ENCODE measurements at places on chromosomes 6 and 20.
A peak's percentile ranks its signal among the peaks of the same experiment; 100 is the strongest.

DNA sequence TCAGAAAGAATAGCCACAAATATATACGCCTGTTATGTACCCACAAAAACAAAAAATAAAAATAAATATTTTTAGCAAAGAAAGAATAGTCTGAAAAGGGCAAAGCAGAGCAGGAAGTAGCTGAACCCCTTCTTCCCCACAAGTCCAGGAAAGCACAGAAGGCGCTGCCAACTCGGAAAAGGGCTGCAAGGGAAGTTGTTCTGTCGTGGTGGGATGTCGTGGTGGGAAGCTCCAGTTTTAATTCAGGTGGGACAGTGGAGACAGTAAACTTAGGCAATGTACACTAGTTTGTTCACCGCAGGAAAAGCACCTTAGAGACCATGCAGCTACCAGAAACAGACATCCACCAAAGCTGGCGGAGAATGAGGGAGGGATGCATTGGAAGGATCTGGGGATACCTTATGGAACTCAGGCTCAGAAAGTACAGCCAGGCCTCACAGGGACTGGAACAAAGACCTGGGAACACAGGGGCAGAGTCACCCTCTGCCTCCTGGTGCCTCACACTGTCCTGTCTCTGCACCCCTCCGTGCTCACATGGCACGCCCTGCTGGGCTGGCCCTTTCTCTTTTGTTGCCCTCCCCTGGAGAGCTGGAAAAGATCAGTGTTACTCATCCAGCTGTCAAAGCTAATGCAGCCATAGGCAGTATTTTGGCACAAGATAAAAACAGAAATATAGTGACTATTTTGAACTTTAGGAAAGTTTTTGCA lies 3.3 kb upstream of the APMAP start:
- DNase-seq, result no peak

DNA sequence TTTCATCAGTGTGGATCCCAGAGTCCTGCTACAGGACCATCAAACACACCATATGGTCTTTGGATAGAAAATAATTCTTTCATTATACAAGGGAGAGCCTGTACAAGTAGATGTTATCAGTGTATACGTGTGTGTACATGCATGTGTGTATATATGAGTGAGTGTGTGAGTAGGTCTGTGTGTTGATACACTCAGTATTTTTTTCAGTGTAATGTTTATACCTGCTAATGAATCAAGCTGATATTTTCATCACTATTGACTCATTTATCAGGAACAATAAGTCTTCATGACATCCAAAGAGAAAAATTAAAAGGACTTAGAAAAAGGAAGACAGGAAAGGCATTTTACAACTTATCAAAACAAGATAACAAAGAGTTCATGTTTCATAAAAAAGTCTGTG lies 66.5 kb downstream of the EPM2A start:
- no peak for DNase-seq

DNA sequence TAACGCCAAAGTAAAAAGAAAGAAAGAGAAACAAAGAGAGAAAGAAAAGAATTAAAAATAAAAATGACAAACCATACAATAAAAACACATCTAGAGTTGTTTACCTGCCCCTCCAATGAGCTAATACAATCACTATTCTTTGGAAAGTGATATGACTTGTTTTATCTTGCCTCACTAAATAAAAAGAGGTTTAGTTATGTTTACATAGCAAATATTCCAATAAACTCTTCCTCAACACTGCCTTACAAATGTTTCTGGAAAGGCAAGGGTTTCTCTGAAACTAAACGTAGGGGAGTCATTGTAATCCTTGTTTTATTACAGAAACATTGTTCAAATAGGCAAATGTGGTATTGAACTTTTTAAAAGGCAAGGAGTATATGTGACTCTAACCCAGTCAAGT lies 396.2 kb downstream of the EPM2A start:
- no peak for DNase-seq

- no peak for DNase-seq
Measured at GRCh38 chr6:29561606-29562181, 2.2 kb upstream of the UBD start.

DNA sequence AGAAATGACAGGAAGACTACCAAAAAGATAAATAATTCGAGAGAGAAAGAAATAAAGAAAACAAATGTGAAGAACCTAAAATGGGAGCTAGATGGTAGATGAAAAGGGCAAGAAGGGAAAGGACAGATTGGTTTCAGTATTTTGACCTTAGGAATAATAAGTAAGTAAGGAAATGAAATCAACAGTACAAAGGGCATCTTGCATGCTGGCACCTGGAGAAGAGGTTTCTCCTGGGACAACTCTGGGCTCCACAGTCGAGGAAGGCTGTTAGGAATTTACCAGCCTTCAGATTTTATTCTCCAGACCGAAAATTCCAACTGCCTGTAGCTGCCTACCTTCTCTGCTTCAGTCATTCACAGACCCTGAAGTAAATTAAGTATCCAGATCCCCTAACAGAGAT lies 80.5 kb downstream of the SMLR1 start:
- no peak for DNase-seq

GRCh38 chr20:62233684-62234083 lies 4.6 kb upstream of the OSBPL2 start:
- DNase-seq, result no peak

GRCh38 chr6:56659721-56660380 lies 17.2 kb upstream of the DST start:
- no peak for DNase-seq

GRCh38 chr6:111274593-111275217 lies 187.4 kb downstream of the SLC16A10 start:
- no peak for DNase-seq

DNA sequence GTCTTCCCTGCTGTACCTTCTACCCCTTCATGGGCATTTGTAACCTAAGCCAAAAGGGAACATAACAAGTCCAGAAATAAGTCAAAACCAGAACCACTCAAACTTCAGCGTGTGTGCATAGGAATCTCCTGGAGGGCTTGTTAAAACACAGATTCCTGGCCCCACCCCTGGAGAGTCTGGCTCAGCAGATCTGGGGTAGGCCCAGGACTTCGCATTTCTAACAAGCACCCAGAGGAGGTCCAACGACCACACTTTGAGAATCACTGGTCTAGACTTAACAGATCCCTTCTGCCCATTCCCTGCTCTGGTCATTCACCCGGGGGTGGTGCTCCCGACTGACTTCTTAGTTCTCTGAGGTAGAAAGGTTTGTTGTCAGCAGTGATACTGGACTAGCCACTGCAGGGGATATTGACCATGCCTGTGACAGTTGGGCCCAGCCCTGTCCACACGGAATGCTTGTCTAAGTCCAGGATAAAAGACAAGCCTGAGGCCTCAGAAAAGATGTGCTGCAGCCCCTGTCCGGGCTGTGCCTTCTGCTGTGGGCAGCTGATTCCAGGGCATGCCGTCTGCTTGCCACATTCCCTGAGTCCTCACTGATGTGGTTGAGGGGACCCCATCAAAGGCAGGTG lies 68.6 kb downstream of the SYNJ2 start:
- no peak for DNase-seq

GRCh38 chr6:117619178-117619577 lies 16.9 kb upstream of the GOPC start:
- DNase-seq, result no peak

- no peak for DNase-seq
Measured at GRCh38 chr6:71412559-71413140, 124.0 kb downstream of the OGFRL1 start.

DNA sequence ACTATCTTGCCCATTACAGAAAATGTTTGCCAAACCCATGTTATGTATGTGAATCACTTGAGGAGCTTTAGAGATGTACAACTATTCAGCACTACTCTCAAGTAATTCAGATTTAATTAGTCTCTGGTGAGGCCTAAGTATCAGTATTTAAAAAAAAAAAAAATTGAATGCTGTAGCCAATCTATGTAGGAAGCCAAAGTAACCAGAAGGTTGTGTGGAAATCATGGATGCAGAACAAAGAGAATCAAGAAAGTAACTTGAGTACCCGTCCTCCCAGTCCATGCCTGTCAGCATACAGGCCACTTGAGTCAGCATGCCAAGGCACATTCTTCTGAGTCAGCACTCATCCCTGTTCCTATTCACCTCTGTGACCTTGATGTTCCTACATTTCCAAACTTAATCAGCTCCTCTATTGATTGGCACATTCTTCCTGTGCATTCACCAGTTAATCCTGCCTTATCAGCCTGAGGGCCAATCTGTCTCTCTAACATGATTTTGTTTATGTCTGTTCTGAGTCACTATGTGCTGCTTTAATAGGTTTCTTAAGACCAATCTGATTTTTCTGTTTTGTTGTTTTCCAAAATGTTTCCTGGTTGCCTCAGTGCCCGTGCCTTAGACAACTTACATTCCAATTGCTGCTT lies 165.6 kb downstream of the KCNQ5 start:
- peak; percentile 5 for DNase-seq

- DNase-seq, result no peak
Measured at GRCh38 chr6:65538644-65539043, 168.4 kb downstream of the EYS start.

- DNase-seq, result no peak
Measured at GRCh38 chr6:38577492-38577891, 62.2 kb downstream of the BTBD9 start.

GRCh38 chr6:122078481-122078880 lies 321.0 kb upstream of the HSF2 start:
- no peak for DNase-seq

- no peak for DNase-seq
Measured at GRCh38 chr20:45029884-45030283, 63.6 kb downstream of the STK4 start.

DNA sequence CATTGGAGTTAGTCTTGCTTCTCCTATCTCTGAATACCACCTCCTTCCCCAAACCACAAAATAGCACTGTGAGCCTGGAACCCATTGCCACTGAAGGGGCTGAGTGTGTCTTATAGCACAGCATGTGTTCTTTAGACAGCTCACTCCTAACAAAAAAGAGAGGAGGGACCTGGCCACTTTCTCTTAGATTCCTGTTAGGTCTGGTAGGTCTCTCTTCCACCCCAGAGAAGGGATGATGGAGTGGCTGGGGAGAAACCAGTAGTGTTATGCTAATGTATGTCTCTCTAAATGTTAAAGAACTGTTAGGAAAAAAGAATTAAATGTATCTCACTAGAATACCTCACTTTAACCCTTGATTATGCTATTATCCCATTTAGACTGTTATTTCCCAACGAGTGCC lies 340.3 kb downstream of the EPHA7 start:
- DNase-seq, result no peak

DNA sequence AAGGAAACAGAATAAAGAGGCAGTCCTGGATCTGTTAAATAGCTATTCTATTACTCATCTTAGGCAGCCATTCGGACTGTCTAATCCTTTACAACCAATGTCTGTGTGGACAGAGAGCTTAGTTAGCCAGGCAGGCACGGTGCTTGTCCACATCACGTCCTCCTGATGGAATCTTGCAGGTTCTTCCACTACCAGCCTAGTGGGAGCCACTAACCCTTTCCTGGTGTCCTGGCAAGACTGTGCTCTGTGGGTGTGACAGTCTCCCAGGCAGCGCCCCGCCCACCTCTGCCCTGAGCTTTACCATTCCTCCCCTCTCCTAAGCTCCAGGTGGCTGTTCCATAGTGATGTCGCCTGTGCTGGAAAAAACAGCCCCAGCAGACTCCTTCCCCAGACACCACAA lies 78.3 kb upstream of the CLDN20 start:
- no peak for DNase-seq

GRCh38 chr6:167798453-167798852 lies 28.3 kb upstream of the AFDN start:
- no peak for DNase-seq

DNA sequence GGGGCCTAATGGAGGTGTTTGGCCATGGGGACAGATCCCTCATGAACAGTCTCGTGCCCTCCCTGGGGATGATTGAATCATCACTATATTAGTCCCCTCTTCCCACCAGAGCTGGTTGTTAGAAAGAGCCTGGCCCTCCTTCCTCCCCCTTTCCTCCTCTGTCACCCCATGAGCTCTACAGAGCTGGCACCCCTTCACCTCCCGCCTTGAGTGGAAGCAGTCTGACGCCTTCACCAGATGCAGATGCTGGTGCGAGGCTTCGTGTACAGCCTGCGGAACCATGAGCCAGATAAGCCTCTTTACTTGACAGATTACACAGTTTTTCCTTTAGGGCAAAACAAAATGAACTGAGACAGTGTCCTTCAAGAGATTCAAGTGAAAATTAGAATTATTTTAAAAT lies 74.4 kb upstream of the RIPOR2 start:
- DNase-seq, result no peak

- DNase-seq, result no peak
Measured at GRCh38 chr20:43936104-43936770, 21.6 kb downstream of the TOX2 start.

GRCh38 chr6:168979254-168979653 lies 274.4 kb downstream of the THBS2 start:
- no peak for DNase-seq

- DNase-seq, result no peak
Measured at GRCh38 chr20:63656451-63656850, 1.7 kb upstream of the RTEL1 start.

DNA sequence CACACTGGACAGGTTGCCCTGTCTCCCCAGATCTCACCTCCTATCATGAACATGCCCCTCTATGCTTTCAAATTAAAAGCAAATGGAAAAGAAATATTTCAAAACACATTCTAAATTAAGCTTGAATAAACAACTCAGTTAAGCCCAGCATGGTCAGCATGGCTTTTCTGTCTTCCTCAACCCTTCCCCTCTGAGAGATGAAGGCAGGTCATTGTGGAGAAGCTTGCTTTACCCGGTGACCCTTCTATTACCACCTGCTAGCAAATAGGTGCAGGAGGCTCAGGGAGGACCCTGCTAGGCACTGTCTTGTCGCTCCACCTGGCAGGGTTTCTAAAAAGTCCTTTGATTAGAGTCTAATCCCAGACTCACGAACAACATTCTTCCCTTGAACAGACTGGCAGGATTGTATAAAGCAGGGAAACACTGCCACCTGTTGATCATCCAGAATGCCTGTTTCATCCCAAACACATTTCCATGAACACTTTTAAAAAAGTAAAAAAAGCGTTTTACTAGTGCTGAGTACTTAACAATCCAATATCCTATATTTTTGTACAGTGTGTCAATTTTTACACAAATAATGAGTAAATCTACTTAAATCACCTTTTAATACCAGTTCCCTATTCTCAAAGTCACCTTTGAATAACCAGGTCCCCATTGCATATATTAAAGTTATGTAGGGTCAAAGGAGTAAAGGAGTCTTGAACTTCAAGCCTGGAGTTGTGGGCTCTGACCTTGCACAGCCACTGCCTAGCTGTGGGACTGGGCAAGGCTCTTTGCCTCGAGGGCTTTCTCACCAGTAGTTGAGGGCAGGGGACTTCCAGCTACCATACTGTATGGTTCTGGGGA lies 75.5 kb downstream of the GPR6 start:
- DNase-seq, result no peak

DNA sequence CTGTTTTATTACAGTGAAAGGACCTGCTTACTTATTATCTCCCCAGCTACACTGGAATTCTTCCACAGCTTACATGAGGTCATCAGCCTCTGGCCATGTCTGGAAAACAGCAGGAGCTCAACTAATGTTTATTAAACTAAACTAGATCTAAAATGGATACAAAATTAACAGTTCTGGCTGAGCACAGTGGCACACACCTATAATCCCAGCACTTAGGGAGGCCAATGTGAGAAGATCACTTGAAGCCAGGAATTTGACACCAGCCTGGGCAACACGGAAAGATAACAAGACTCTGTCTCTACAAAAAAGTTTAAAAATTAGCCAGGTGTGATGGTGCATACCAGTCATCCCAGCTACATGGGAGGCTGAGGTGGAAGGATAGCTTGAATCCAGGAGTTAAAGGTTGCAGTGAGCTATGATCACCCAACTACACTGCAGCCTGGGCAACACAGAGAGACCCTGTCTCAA lies 220.8 kb upstream of the MARCKS start:
- DNase-seq, result no peak

Data from NCI-H524 treated with DMSO at 0.1 percent for 48 hours (cell line).